ENCODE measurements at places on chromosomes 4 and X.

DNA sequence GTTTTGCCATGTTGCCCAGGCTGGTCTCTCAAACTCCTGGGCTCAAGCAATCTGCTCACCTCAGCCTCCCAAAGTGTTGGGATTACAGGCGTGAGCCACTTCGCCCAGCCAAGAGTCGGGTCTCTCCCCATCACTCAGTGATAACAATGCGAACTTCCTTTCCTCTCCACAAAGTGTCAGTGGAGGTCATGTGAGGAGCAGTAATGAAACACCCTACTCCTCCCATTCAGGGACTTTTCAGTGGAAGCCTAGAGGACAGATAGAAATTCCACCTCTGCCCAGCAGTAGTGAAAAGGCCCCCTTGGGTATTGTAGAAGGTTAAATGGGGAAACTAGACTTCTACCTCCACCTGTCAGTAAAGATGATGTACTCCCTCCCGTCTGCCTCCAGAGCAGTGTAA lies 141.9 kb upstream of the STK26 start:
- DNase-seq, result no peak

DNA sequence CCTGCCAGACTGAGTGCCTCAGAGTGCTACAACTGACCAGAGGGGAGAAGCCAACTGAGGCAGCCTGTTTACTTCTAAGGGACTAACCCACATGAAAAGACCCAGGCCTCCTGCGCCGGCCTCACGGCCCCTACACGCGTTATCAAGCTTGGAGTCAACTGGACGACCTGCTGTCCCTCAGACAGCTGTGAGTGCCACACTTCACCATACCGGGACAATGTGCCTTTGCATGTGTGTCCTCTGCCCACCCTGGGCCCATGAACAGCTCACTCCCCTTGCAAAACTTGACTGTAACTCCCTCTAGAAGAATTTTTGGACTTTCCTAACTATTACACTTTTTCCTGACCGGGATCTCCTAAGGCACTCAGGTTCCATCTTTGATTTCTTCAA lies 1.8 kb downstream of the NOP14 start:
- DNase-seq, result no peak

- no peak for DNase-seq
Measured at GRCh38 chr4:52266537-52267137, 215.5 kb downstream of the SPATA18 start.

DNA sequence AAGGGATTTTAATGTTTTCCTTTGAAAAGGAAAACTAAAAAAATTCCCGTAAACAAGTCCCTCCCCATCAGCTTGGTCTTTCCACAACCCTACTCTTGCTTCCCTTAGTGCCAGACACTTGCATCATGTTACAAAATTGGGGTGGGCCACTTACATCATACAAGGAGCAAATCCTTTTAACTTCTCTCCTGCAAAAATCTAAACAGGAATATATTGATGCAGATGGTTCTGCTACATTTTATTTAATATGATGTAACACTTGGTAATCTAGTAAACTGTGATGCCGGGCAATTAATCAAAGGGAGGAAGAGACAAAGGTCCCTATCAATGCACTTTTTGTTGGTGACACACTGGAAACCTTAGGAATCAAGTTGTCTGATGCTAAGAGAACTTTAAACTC lies 125.3 kb downstream of the UBE2K start:
- DNase-seq, result no peak

DNA sequence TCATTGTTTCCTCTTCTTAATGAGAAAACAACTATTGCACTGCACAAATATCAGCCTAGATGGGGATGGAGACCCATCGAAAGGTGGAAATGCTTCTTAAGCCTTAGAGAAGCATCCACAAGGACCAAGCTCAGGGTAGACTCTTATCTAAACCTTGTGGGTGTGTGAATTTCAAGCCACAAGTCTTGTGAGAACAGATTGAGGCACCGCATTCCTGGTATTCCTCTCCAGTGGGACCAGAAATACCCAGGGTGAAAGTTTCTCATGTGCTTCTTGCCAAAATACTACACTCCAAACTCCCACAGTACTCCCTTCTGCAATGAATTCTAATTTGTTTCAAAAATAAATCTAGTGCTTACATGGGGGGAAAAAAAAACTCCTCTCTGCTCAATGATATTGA lies 375.6 kb downstream of the PDGFC start:
- DNase-seq, result no peak

GRCh38 chr4:1023075-1023640 lies 11.7 kb downstream of the FGFRL1 start:
- DNase-seq, result no peak

GRCh38 chrX:41137589-41137988 lies 52.3 kb downstream of the USP9X start:
- no peak for DNase-seq

GRCh38 chr4:128955751-128956150 lies 137.6 kb downstream of the SCLT1 start:
- DNase-seq, result no peak

DNA sequence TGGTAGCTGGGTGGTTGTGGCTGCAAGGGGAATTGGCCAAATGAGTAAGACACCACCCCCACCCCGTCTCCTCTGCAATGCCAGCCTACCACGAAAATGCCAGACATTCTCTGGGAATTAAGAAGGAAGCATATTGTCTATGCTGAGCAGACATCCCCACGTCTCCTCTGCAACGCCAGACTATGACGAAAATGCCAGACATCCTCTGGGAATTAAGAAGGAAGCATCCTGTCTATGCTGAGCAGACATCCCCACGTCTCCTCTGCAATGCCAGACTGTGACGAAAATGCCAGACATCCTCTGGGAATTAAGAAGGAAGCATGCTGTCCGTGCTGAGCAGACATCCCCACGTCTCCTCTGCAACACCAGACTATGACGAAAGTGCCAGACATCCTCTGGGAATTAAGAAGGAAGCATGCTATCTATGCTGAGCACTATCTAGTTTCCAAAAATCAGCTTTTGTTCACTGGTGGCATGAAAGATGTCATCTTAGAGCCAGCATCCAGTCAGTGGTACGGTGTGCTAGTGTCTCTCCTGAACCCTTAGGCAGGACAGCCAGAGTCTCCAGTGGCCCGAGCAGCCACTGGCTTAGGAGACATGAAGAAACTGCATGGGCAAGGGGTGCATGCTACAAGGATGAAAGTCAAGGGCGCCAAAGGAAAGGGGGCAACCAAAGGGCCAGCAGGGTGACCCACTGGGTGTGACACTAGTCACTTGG lies 339.8 kb upstream of the FRG1 start:
- no peak for DNase-seq

DNA sequence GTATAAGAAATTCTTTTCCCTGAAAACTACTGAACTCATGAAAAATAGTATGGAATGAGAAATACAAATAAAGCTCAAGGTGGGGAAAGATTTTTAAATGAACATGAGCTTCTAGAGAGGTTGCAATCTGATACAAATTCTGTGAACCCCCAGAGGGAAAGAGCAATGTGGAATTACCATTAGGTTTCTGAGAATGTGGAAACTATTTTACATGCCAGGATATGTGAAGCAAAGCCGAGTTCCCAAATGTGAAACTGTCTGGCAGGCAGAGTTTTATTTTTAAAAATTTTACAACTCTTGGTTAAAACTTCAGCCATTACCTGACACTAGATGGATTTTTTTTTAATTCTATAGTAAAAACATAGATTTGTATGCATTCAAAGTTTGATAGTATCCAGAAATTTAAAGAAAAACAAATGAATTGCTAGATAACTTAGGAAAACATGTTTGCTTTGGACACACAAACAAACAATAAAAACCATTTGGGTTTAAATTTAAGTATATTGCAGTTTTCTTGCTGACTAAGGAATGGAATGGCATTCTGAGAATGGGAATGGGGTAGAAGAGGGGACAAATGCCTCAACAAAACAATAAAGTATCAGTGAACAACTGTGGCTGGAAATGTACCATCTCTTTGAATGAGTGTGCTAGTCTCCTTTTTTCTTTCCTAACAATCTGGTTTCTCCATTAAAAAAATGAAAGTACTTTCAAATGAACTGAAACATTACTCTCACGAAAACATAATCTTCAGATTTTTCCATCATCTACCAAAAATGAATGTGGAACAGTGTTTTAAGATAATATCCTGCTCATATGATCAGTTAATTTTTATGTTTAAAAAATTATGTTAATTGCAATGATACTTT lies 99.6 kb downstream of the PCDH18 start:
- DNase-seq, result no peak

DNA sequence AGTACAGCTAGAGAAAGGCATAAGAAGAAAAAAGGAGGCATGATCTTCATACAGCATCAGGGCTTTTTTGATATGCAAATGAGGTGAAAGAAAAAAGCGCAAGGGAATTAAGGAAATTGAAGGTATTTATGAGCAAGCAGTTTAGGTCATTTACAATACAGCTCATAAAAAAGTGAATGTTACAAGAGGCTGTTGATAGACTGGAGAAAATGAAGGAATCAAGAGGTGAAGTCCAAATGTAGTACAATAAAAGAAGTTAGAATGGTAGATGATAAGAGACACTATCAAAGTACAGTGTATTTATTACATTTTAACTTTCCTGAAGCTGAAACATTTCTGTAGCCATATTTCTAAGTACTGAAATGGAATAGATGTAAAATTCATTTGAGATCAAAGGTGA lies 1349.5 kb downstream of the ADGRL3 start:
- no peak for DNase-seq

DNA sequence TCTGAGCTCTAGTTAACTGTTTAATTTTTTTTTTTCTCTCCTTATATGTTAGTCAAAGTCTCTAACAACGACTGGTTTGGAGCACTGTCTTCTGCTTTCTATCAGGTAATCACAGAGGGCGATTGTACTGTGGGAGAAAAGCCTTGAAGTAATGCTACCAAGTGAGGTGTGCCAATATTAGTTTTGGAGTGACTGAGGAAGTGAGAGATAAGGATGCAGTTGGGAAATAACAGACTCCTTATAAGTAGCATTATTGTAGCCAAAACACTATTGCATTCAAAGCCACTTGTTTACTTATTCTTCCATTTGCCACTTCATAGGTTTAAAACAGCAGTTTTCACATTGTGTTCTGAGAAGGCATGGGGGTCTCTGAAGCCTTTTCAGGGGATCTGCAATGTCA lies 79.1 kb upstream of the SLC6A14 start:
- no peak for DNase-seq

DNA sequence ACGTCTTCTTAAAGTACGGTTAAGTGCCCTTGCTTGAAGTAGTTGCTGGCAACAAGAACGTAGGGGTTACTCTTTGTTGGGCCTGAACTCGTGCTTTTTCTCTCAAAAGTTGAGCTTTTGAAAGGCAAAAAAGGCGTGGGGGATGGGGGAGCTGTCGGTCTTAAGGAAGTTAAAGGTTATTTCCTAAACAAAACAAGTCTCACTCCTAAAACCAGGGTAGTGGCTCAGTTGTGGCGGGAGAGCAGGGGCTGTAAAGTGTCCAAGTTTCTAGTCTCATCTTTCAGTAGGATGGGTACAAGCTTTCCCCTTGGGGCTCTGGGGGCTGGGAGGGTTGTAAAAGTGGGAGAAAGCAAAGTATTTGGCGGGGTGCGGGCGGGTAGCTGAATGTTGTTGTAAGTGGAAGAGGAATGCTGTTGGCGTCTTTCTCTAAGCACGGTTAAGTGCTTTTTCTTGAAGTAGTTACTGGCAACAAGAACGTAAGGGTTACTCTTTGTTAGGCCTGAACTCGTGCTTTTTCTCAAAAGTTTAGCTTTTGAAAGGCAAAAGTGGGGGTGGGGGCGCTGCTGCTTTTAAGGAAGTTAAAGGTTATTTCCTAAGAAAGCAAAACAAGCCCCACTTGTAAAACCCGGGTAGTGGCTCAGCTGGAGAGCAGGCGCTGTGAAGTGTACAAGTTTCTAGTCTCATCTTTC lies 904 bp upstream of the WDR1 start:
- no peak for DNase-seq

DNA sequence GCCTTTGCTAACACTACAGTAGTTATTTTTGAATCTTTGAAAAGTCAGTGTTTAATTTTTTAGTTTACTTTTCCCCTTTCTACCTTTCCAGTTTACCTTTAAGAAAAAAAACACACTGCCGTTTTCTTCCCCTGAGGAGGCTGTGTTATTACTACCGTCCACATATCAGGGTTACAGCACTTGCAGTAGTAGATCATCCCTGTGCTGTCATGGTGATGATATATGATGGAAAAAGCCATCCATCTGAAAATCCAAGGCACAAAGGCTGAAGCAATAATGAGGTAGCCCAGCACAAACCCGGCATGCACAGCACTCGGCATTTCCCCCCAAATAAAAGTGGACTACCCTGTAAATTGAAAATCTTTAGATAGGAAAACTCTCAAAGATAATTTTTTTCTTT lies 258.7 kb downstream of the CXXC4 start:
- DNase-seq, result no peak

DNA sequence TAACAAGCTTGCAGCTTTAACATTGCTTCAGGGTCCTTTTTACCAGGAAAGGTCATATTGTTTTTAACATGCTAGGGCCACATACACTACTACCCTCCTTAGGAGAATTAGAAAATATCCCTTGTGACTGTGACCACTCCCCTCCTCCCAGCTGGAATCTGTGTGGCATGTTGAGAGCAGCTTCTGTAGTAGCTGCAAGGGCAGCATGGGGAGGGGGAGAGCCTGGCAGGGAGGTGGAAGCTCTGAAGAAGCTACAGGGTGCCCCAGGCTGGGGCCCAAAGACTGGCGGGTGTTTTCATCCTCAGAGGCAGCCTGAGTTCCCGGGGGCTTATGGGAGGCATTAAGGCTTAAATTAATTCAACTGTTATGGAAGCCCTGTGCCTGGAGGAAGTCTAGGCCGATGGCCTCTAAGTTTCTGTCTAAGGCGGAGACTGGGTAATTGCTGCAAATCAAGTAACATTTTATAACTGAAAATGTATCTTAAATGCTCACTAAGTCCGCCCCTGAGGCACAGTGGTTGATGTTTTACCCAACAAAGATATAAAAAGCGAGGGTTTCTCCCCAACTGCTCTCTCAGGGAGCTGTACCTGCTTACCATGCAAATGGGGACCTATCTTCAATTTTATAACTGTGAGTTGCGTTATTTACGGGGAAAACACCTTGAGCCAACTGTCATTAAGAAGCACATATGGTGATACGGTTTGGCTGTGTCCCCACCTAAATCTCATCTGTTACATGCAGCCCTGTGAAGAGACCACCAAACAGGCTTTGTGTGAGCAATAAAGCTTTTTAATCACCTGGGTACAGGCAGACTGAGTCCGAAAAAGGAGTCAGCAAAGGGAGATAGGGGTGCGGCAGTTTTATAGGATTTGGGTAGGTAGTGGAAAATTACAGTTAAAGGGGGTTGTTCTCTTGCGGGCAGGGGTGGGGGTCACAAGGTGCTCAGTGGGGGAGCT lies 37.4 kb upstream of the STS start:
- no peak for DNase-seq

DNA sequence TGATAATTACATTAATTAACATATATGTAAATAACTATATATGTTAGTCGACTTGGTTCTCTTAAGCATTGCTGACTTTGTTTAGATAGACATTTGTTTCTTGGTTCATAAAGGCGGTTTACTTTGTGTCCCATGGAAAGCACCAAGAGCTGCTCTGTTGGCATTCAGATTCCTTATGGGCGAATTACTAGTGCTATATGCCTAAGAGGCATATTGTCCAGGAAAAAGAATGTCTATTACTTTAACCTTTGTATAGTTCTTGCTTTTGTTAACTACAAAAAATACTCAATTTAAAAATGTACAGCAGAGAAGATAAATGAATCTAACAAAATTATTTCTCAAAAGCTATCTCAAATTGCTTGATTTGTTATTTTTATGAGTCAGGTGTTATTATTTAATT lies 532.8 kb downstream of the FAT4 start:
- DNase-seq, result no peak

Data from activated CD8-positive, alpha-beta memory T cell treated with anti-CD3 and anti-CD28 coated beads for 48 hours (primary cell).